Ammon's horn (tissue), 1 donor: ENCODE measurements at places on chromosomes 11 and 22.

- no peak for DNase-seq
Measured at GRCh38 chr11:32137263-32137662, 46.4 kb downstream of the RCN1 start.

DNA sequence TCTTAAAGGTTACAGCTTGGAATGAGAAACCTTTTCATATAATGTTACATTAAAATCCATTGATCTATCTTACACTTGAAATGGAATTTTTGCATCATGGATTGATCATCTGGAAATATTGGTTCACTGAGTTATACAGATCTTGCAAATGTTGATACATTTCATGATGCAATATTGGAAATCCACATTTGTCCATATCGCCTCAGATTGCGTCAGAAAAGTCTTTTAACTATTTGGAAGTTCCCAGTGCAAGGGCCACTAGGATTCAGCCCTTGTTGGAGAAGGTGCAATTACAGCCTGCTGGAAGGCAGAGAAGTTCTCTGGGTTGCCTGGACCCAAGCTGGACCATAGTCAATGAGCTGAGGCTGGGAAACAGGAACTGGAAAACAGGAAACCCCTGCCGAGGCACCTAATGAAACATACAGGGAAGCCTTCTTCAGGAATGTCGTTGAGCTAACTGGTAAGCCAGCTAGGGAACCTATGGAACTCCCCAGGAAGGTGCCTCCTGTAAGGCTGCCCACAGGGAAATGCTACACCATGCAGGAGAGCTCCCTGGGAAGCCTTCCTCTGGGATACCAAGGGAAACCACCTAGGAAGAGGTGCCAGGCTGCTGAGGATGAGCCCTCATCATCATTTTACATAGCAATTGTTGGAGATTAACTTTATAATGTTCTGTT is 600.4 kb upstream of the CADM1 start:
- no peak for DNase-seq

GRCh38 chr11:15471048-15471894 is 356.5 kb downstream of the INSC start:
- DNase-seq = no peak

DNA sequence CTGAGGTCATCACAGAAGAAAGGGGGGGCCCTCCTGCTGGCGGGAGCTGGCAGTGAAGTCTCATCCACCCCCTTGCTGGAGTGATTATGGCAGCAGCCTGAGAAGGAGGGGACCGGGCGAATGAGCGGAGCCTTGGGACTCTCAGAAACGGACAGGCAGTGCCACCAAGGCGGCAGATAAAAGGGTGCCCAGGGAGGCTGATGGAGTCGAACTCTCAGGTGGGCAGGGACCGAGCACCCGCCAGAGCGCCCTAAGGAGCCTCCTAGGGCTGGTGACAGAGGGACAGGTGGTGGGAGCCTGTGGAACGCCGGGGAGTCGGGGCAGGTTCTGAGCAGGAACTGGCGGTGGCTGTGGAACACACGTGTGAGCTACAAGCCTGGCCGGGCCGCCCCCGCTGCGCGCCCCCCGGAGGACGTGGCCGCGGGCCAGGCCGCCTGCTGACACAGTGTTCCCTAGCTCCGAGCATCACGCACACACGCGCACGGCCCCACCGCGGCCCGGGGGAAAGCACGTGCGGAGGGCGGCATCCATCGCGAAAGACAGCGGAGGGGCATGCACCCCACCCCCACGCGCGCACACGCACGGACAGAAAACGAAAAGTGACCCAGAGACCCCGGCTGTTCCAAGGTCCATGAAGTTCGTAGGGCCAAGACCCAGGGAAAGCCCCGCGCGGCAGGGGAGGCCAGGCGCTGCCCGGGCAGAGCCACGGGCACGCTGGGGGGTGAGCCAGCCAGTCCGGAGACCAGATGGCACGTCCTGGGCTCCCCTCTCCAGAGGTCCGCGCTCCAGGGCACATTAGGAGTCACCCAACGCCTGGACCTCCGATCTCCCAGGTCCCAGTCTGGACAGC is 1.0 kb downstream of the VWCE start:
- no peak for DNase-seq

DNA sequence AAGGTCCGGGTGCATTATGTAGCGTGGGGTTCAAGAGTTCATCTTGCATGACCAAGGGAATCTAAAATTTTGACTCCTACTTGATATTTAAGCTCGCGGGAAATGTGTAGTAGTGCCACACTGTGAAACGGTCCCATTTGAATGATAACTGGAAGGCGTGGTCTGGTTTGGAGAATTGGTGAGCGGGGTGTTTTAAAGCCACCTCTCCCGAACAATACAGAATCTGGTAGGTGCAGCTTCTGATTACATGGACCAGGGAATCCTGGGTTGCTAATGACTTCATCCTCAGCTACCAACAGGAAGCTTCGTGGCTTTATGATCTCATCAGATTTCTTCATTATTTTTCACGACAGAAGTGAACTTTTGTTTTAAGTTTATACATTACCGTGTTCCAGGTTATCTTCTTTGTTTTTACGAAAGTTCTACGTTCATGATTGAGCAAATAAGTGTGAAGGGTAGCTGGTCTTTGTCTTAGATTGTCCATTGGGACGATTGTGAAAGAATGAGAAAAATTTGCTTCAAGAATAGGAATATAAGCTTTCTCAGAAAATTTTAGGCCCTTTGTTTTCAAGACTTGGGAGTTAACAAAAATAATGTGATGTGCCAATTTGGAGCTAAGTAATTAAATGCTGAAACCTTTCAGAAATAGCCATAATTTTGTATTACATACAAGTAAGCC is 1.7 kb downstream of the QSER1 start:
- peak; percentile 41 for DNase-seq

- no peak for DNase-seq
Measured at GRCh38 chr22:49961005-49961600, 531 bp downstream of the PIM3 start.

GRCh38 chr11:2768471-2769408 is 68.9 kb upstream of the KCNQ1OT1 start:
- no peak for DNase-seq

GRCh38 chr22:45210991-45211390 is 29.7 kb downstream of the KIAA0930 start:
- DNase-seq = no peak

GRCh38 chr22:20953668-20954500 is 13.2 kb upstream of the AIFM3 start:
- no peak for DNase-seq

GRCh38 chr11:109798521-109798920 is 294.7 kb upstream of the ZC3H12C start:
- no peak for DNase-seq
